ENCODE measurements at places on chromosomes 11 and 22. TPM values are rescaled to one million over a fixed set of nuclear protein-coding genes. Genes with fewer than 3 reads are reported as not detected.

GRCh38 chr11:35237860-35238715 is 99.1 kb downstream of the CD44 start:
- DNase-seq = no peak

- DNase-seq = no peak
These were observed 27.8 kb downstream of the PHLDB1 start for GRCh38 chr11:118635237-118635591.

DNA sequence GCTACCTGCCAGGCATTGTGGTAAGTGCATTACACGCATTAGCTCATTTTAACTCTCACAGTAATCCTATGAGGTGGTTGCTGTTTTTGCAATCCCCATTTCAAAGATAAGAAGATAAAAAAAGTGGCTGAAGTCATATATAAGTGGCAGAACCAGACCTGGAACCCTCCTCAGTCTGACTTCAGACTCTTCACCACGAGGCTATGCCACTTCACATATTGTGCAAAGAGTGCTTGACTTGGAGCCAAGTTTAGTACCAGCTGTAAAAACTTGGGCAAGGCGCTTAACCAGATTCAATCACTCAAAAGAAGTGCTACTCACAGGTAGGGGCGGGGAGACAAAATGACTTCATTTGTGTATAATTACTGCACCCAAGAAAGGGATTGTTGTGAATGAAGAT is 15.3 kb downstream of the BPIFC start:
- DNase-seq = no peak

BARX2 gene
- total RNA-seq = 1.4 TPM

- no peak for DNase-seq
These were observed 37.9 kb downstream of the SWAP70 start for GRCh38 chr11:9701799-9702198.

IRAG1 gene
- 3.3 TPM for total RNA-seq

DNA sequence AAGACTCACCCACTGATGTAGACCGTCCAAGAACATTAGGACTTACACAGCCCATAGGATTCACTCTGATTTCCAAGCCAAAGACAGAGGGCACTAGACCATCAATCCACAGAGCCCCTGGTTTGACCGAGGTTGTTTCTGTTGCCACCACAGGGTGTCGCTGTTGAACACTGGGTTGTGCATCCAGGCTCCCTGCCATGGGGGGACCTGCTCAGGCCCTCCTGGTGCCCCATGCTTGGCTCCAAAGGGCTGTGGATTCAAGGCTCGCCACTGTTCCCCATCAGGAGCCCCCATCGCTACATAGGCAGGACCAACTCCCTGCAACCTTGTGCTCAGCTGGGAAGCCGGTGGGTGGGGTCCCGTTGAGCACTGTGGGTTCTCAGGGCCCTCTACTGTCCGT is 128.0 kb upstream of the ANO1 start:
- no peak for DNase-seq

APLNR gene
- 11.2 TPM for total RNA-seq

GRCh38 chr11:3160252-3161031 is 4.7 kb downstream of the OSBPL5 start:
- peak; percentile 70 for DNase-seq

DNA sequence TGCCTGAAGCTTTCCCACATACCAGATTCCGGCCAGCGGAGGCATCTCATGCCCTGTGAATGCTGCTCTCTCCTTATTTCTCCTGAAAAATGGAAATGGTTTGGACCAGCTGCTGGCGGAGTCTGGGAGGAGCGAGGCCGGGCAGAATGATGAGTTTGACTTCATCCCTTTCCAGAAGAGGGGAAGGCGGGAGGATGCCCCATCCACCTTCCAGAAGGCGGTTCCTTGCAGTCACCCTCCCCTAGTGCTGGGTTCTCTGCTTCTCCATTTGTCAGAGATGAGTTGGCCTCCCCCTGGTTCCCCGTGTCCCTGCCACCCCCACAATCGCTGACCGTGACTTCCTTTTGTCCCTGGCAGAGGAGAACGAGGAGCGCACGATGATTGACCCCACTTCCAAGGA is 75.6 kb downstream of the PARVB start:
- DNase-seq = no peak

EXPH5 gene
- 0.69 TPM for total RNA-seq

SHISAL1 gene
- 0.56 TPM for total RNA-seq

ELF5 gene
- not detected for total RNA-seq

C11orf98 gene
- 18.3 TPM for total RNA-seq

SRPRA gene
- total RNA-seq = 97.6 TPM

- no peak for DNase-seq
These were observed 259.1 kb downstream of the TBC1D22A start for GRCh38 chr22:47021371-47022074.

SNU13 gene
- total RNA-seq = 114 TPM

MMP13 gene
- not detected for total RNA-seq

SPDYC gene
- not detected for total RNA-seq

GRCh38 chr11:70660059-70660888 is 261.9 kb downstream of the CTTN start:
- no peak for DNase-seq

TUT1 gene
- 10.7 TPM for total RNA-seq

DNA sequence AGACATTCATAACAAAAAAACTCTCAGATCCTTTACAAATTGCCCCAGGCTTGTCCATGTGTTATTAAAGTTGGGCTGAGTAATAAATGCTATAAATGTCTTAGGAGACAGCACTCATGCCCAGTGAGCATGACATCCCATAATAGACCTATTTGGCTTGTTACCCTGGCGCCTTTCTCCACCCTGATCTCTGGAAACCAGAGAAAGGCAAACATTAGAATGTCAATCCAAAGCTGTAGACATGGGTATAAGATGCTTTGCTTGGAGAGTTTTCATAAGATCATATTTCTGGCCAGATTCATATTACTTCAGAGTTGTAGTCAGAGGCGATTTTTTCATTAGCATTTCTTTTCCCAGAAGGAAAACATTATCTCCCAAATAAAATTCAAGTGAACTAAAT is 161.3 kb upstream of the UBASH3B start:
- DNase-seq = no peak

RTN4RL2 gene
- total RNA-seq = 1.4 TPM

DNA sequence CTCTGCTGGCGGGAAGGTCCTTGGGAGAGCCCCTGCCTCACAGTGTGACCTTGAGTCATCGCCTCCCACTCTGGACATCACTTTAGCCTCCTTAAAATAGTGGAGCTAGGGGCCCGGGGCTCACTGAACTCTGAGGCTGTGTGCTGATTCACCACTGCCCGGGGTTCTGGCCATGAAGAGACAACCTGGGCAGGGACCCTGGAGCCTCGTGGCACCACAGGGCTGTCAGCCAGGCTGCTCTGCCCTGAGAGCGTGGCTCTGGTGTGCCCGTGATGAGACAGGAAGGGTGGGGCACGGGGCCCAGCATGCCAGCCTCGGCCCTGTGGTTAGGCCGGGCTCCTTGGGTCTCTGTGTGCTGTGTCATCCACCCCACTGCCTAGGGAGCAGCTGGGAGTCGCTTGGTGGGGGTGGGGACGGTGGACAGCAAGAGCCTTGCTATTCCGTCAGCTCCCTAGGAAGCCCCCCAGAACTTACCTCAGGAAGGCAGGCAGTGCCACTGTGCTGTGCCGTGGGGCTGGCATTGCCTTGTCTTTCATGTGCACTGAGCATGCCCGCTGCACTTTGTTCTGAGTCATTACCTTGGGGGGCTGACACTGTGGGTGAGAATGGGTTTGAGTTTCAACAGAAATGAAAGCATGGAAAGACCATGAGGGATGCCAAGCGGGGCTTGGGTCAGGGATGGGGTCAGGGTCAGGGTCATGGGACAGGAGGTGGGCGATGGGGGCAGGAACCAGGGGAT is 31.7 kb downstream of the TPCN2 start:
- DNase-seq = no peak

DNA sequence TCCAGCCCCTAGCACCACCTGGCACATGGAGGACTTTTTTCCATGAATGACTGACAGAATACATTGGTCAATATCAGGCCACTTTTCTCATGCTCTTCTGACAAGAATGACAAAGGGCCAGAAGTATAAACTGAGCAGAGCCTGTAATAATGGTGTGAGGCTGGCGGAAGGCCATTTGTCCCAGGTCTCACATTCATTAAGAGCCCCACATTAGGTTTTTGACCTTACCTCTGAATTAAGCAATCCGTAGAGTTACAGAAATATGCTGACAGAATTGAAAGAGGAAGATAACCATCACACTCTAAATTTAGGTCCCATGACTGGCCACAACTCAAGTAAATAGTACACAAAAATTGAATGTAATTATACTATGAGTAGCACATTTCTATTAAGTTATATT is 55.2 kb downstream of the SYT9 start:
- no peak for DNase-seq

GRCh38 chr11:65334696-65335295 is 1.1 kb downstream of the DPF2 start:
- no peak for DNase-seq

DNA sequence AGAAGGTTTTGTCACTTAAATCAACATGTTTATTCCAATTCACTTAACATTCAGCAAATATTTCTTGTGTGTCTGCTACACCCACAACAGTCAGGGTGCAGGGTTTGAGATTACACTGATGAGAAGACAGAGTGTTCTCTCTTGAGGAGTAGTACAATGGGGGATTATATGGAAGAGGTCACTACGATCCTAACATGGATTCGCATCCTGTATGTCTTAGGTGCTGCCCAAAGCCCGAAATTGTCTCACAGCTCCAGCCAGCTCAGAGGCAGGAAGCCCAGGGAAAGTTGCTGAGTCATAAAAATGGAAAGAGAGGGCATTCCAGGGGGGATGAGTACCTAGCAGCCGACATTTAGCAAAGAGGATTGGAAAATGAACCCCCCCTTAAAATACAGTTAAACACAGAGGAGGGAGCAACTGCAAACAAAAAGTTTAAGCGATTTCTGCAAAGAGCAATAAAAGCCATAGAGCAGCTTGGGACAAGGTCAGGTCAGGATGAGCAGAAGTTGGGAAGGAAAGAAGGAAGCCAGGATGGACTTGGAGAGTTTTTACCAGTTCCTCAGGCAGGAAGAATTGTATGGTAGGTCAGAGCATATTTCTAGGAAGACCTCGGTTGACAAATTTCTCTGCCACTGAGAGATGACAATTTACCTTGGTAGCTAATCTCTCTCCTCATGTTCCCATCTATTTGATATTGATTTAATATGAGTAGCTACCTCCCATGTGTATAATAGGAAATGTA is 49.5 kb downstream of the IGLL5 start:
- DNase-seq = no peak

DNA sequence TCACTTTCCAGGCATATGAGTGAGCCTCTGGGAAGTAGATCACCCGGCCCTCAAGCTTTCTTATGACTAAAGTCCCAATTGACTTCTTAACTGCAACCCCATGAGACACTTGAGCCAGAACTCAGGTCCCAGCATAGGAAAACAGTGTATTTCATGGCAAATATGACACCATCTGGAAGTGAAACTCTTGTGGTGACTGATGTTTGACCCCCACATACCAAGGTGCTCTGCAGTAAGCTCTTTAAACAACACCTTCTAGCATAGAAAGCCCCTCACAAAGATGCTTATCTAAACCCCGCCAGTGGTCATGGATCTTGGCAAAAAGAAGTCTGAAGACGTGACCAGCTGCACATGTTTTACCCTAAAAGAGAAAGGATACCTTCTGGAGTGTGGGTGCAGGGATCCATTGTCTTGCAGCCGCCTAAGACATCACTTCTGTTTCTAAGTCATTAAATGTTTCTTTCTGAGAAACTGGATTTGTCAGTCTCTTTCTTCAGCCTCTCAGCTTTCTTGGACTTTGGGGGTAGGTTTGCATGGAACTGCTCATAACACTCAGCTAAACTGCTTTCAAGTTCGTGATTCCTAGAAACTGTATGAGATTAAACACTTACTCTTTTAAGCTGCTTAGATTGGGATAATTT is 7.4 kb upstream of the PELI3 start:
- DNase-seq = no peak

GRCh38 chr11:78564490-78565467 is 9.9 kb downstream of the NARS2 start:
- DNase-seq = no peak

DNA sequence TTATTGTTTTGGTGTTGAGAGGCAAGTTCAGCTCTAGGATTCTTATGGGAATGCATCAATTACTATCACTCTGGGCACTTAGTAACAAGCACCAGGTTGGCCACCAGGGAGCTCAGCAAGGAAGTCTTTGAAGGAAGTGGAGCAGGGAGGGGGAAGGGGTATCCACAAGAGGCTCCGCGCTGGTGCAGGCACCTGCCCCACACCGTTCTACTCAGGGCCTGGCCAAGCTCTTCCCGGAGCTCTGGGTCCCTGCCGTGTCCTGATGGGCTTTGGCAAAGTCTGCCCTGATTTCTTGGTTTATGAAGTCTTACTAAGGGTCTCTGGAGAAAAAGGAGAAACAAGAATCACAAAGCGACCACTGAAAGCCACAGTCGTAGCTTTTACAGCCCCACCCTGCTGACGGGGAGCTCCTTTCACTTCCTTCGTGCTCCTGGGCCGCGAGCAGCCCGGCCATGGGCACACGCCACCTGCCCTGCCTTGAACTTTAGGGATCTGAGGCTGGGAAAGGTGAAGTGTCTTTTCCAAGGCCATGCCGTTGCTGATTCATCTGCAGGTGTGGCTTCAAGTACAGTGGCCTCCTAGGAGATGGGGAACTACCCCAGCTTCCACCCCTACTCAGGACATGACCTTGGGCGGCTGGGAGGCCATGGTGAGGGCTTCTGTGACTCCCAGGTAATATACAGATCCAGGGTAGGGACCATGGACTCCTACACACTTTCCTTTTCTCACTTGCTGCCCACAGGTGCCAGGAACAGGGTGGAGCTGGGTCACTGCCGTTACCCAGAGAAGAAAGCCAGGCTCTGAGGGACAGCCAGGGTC is 15.9 kb upstream of the LRRC32 start:
- DNase-seq = no peak

CCDC157 gene
- 2.5 TPM for total RNA-seq

DNA sequence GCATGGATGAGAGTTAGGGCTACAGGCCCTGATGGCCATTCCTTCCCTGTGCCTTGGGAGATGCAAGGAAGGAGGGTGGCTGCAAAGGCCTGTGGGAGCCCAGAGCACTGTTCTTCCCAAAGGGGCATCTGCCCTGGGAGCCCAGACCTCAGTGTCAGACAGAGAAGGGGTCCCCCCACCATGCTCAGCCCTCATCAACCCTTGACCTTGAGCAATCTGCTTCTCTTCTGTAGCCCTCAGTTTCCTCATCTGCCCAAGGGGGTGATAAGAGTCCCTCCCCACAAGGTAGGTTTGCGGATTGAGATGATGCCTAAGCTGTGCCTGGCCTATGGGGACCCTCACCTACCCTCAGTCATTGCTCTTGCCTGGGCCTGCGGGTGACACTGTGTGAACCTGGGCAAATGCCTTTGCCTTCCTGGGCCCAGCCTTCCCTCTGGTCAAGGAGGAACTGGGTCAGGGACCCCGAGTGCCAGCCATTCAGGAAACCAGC is 47.5 kb downstream of the IGLL5 start:
- DNase-seq = no peak
